ENCODE measurements at places on chromosomes 11 and 22.

GRCh38 chr11:66919923-66920322 lies 38.3 kb downstream of the PC start:
- DNase-seq = no peak

GRCh38 chr22:16777284-16777924 lies 47.8 kb downstream of the XKR3 start:
- no peak for DNase-seq

- DNase-seq = no peak
Observed at GRCh38 chr22:42412744-42413333, 19.4 kb downstream of the NFAM1 start.

- DNase-seq = no peak
Observed at GRCh38 chr11:134566311-134566710, 154.3 kb upstream of the B3GAT1 start.

DNA sequence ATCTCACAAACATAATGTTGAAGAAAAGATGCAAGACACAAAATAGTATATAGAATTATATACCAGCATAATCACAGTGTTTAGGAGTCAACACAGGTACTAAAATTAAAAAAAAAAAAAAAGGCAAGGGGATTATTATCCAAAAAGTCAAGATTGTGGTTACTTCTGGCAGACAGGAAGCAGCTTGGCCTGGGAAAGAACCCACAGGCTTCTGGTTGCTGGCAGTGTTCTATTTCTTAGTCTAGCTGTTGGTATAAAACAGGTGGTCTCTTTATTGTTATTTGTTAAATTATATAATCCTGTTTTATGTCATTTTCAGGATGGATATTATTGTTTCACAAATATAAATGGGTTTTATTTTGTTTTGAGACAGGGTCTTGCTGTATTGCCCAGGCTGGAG lies 54.0 kb downstream of the C11orf58 start:
- DNase-seq = no peak

- DNase-seq = no peak
Observed at GRCh38 chr11:111960916-111961315, 23.8 kb downstream of the DIXDC1 start.

DNA sequence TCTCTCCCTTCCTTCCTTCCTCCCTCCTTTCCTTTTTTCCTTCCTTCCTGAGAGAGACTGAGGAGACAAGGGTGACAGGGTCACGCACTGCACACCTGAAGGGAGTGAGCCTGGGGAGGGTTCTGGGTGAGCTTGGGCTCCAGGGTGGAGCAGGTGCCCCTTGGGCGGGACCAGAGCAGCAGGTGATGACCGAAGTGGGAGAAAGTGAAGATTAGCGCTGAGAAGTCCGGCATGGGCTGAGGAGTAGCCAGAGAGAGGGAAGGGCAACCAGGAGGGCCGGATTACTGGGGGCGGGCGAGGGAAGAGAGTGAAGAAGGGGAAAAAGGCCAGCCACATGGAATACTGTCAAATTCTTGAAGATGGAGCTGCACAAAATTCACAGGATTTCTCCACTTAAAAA lies 99.2 kb upstream of the LMO1 start:
- DNase-seq = no peak

DNA sequence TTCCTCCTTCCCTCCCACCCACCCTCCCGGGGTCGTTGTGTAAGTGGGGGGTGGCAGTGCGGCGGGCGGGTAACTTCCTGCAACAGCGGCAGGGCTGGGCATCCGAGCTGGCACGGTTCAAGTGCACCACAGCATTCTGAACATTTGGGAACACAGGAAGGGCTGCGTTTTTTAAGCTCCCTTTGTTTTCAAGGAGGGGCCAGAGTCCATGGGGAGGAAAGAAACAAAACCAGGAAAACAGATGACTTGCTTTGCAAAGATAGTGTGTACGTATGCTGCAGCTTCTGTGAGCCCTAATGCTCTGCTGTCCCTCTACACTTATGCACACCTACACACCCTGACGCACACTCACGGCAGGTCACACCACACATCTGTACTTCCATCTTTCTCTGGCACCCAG lies 152.5 kb downstream of the FBXO7 start:
- DNase-seq = no peak
